Lower leg skin (tissue), 4 donors: ENCODE measurements at places on chromosomes 2 and 18. TPM values are rescaled to one million over a fixed set of nuclear protein-coding genes. Genes with fewer than 3 reads are reported as not detected.
A peak's percentile ranks its signal among the peaks of the same experiment; 100 is the strongest.

DNA sequence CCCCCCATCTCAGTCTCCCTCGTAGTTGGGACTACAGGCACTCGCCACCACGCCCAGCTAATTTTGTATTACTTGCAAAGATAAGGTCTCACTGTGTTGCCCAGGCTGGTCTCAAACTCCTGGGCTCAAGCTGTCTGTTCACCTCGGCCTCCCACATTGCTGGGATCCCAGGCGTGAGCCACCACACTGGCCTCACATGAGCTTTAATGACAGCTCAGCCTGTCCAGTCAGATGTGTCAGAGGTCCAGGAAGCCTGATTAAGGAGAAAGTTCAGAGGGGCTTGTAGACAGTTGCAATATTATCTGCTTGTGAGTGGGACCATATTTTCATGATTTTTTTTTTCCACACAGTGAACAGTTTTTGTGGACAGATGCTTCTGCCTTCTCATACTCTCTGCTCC lies 82.0 kb downstream of the LIMS1 start:
- no peak for DNase-seq

- no peak for DNase-seq
Measured at GRCh38 chr2:145807554-145807953, 1287.6 kb upstream of the ZEB2 start.

- no peak for DNase-seq
Measured at GRCh38 chr18:58218117-58218516, 174.1 kb downstream of the NEDD4L start.

DNA sequence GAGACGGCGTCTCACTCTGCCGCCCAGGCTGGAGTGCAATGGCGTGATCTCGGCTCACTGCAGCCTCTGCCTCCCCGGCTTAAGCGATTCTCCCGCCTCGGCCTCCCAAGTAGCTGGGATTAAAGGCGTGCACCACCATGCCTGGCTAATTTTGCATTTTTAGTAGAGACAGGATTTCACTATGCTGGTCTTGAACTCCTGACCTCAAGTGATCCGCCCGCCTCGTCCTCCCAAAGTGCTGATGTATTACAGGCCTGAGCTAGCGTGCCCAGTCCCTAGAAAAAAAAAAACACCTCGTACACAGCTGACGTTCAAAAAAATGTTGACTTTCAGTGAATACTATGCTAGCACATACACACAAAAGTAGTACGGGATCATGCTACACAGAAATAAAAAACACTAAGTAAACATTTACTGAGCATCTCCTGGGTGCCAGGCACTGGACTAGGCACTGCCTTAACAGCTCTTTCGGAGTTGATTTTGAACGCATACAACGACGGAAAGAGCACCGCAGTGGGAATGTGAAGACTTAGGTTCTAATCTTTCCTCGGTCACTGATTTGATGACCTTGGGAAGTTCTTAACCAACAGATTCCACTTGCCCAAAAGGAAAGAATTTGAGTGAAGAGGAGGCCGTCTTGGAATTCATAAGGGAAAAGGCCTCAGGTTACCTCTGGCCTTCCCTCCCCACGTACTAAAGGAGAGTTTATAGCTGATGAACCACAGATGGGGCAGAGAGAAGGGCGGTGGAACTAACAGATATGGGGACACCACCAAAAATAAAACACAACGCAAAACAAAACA lies 1.1 kb downstream of the DNAJC27 start:
- DNase-seq = peak; percentile 21

Gene POTEI
- total RNA-seq = not detected

Gene SLC11A1
- 4.3 TPM for total RNA-seq

Gene GPAT2
- 1.2 TPM for total RNA-seq
